ENCODE measurements at places on chromosomes 4 and X. TPM values are rescaled to one million over a fixed set of nuclear protein-coding genes. Genes with fewer than 3 reads are reported as not detected.

DNA sequence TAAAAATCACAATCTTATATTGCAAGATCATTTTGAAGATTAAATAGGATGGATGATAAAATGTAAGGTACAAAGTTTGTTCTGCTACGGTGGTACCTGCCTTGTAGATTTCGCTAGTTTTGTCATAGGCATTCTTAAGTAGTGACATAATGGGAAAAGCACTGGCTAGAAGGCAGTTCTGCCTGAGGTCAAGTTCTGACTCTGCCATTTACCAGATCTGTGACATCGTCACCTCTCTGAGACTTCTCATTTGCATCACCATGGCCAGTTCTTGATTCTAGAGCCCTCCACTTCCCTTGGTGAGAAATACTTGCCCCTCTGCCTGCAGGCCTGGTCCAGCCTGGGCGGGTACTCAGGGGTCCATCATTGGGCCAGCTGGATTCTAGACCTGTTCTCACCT is 85.2 kb downstream of the HS3ST1 start:
- H3K4me3 ChIP-seq, result no peak overlapping the region
- no peaks in the 10 kb centered on the region for H3K36me3 ChIP-seq
- no peaks in the 10 kb centered on the region for H3K4me1 ChIP-seq
- H3K27me3 ChIP-seq, result no peaks in the 10 kb centered on the region

- H3K4me1 ChIP-seq, result no peaks in the 10 kb centered on the region
- no peaks in the 10 kb centered on the region for H3K27me3 ChIP-seq
- H3K36me3 ChIP-seq, result no peaks in the 10 kb centered on the region
- peak; percentile 72 for DNase-seq
Measured at GRCh38 chrX:138485767-138486166, 225.8 kb downstream of the FGF13 start.

Gene HS3ST1
- 0.94 TPM for total RNA-seq

- no peak overlapping the region for H3K4me3 ChIP-seq
- peaks cover 4% of the 10 kb centered on the region for H3K4me1 ChIP-seq
- no peaks in the 10 kb centered on the region for H3K27me3 ChIP-seq
Measured at GRCh38 chr4:152224223-152224622, 311.7 kb downstream of the FBXW7 start.

- no peaks in the 10 kb centered on the region for H3K36me3 ChIP-seq
Measured at GRCh38 chr4:42654631-42655268, 2.2 kb downstream of the ATP8A1 start.

Gene CCDC110
- total RNA-seq, result 5.4 TPM

Gene POU3F4
- 1.1 TPM for total RNA-seq

Gene PGM2
- total RNA-seq, result 36.6 TPM

Data from GM23338 (cell line).